ENCODE measurements at places on chromosomes 5 and 9.

GRCh38 chr5:169544264-169544950 is 39.2 kb upstream of the SPDL1 start:
- no peak for DNase-seq

DNA sequence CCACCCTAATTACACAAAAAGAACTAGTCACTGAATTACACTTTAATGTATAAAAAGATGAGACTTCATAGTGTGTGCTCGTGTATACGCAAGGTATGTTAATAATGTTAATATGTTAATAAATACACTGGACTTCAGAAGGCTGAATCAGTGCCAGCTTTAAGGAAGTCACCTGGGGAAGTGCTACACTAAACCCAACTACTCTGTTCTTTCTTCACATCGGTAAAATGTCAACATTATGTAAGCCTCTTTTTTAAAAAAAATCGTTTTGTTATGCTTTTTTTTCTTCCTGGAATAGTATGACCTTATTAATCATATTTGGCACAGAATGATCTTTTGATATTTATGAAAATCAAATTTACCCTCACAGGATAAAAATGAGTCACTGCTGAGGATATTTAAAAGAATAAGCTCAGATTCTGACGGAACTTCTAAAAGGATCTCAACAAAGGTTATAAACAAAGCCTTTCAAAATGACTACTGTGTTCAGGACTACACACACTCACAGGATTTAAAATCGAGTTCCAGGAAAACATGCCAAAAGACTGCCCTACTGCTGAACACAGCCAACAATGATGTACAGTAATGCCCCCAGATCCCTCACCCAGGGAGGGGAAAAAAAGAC is 75.9 kb downstream of the AUH start:
- no peak for DNase-seq

DNA sequence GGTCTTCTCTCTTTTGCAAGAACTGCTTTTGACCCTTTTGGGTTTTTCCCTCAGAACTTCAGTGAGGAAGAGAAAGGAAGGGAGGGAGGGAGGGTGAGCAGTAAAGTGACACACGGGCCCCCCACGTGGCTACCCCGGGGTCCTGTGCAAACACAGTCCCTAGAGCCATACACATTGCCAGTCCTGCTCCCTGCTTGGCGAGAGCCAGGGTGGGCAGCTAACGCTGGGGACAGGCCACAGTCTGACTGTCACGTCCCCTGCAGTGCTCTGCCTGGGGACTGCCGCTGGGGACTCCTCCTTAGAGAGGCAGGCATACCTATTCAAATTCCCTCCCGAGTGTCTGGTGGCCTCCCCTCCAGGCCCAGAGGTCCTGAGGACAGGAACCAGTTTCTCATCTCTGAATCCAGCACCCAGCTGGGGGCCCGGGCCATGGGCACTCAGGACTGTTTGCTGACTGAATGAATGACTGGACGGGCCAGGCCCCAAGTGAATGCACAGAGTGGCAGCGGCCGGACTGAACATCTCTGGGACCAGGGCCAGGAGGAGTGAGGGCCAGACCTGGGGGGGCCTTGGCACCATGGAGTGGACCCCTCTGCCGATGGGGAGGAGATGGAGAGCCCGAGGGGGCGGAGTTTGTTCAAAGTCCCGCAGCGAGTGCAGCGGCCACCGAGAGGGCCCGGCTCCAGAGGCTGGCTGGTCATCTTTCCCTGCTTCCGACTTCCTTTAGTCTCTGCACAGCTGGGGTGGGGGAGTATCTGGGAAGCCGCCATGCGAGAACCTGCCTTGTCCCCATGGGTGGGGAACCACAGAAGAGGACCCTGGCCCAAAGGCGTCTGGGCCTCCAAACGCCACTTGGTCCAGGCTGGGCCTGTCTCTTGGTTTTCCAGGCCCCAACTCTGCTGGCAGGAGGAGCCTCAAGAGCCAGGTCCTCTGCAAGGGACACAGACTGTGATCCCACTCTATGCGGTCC is 5.8 kb downstream of the CCDC187 start:
- DNase-seq = no peak

- DNase-seq = no peak
These were observed 362.0 kb downstream of the PRELID2 start for GRCh38 chr5:145473042-145473642.

GRCh38 chr9:133421615-133422542 is at the start of gene ADAMTS13:
TSS of gene ADAMTS13 (plus strand) at chr9:133422367. CDS start at chr9:133422444, 77 bp downstream.
- DNase-seq = peak; percentile 71
